CD4-positive, CD25-positive, alpha-beta regulatory T cell (primary cell): ENCODE measurements at places on chromosomes 1 and 21.

- DNase-seq, result no peak
Observed at GRCh38 chr21:44433791-44434567, 21.3 kb upstream of the LRRC3 start.

- DNase-seq, result no peak
Observed at GRCh38 chr1:203187689-203188264, 1.3 kb upstream of the CHI3L1 start.

DNA sequence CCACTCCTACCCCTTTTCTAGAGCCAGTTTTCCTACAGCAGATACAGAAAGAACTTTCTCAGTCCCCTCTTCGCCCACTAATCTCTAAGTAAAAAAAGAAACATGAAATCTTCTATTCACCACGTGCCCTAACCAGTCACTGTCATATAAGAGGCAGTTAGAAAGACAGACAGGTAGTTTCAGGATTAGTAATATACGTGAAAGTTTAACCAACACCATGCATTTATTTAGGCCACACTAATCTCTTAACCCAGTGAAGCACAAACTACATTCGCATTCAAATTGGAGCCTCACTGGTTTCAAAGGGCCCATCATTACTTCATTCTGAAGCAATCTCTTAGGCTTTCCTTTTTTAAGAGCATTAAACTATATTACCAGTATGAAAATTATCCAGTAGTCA lies 10.1 kb downstream of the GPATCH2 start:
- DNase-seq, result no peak

DNA sequence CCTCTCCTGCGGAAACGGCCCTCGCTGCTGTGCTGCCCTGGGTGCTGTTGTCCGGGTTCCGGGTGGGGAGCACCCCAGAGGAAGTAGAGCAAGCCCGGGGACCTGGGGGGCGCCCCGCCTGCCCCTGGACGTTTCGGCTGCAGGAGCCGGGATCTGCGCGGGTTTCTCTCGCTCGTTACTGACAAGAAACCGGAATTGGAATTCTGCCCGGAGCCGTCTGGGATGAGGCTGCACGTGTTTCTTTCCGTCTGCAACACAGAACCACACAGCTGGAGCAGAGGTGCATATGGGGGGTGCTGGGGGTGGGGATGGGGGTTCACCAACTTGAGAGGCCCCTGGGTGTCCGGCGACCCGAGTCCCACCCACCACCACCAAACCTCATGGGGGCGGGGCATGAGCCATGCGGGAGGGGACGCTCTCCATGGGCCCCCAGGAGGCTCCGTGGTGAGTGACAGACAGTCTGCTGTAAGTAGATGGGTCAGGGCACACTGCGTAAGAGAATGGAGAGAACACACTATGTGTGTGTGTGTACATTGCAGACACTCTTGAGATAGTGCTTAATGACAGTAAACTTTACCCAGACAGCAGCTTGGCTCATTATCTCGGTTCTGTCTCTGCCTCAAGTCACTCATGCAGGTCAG lies 261.4 kb upstream of the C1orf174 start:
- no peak for DNase-seq
